ENCODE measurements at places on chromosomes 4 and X.
A peak's percentile ranks its signal among the peaks of the same experiment; 100 is the strongest.

GRCh38 chrX:19272452-19272851 is 71.3 kb upstream of the PDHA1 start:
- no peak for DNase-seq

DNA sequence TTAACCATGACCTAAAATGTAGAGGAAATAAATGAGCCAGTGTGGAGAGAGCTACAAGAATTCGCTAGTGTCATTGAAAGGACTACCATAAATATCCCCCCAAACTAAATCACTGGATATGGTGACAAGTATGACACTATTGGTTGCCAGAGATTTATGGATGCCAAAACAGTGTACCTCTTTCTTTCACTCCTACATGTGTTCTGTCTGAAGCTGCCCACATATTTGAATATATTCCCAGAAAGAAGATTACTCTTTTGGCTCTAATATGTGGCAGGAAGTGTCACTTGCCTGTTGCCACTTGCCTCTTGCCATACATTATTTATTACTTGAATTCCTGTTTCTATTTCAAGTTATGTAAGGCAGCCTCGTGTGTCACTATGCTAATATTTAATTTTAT is 1573.6 kb downstream of the TECRL start:
- no peak for DNase-seq

GRCh38 chr4:25486171-25486570 is 109.1 kb downstream of the ANAPC4 start:
- no peak for DNase-seq

- no peak for DNase-seq
Observed at GRCh38 chrX:100895365-100896075, 21.4 kb upstream of the NOX1 start.

- no peak for DNase-seq
Observed at GRCh38 chrX:134603806-134604700, 54.2 kb downstream of the PLAC1 start.

GRCh38 chrX:24619647-24620046 is 27.5 kb downstream of the PCYT1B start:
- DNase-seq: no peak

- no peak for DNase-seq
Observed at GRCh38 chrX:9706421-9706820, 59.2 kb downstream of the GPR143 start.

GRCh38 chrX:11341274-11342201 is 48.3 kb downstream of the AMELX start:
- peak; percentile 61 for DNase-seq
